ENCODE measurements at places on chromosomes 16 and 17. TPM values are rescaled to one million over a fixed set of nuclear protein-coding genes. Genes with fewer than 3 reads are reported as not detected.

The PRAC1 gene
- total RNA-seq: not detected

The PLXDC1 gene
- 0.43 TPM for total RNA-seq

The TP53TG3C gene
- total RNA-seq: not detected

The KRTAP3-2 gene
- not detected for total RNA-seq

The KRTAP16-1 gene
- total RNA-seq: not detected

The SERPINF2 gene
- total RNA-seq: 0.16 TPM

The FUS gene
- total RNA-seq: 955 TPM

The CDR2 gene
- 40.9 TPM for total RNA-seq

- no peak for DNase-seq
Measured at GRCh38 chr17:44024853-44025252, 10.1 kb upstream of the TMEM101 start.

DNA sequence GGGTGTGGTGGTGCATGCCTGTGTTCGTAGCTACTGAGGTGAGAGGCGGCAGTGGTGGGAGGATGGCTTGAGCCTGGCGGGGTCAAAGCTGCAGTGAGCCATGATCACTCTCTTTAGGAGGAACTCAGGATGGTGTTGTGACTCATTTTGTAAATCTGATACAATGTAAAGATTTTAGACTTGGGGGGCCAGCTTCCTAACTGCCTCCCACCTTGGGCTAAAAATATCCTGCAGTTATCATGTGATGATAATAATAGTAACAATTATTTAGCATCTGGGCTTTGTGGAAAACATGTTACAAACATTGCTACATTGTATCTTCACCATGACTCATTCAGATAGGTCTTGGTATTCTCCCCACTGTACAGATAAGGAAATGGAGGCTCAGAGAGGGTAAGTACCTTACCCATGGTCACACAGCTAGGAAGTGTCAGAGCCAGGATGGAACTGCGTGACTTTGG, 7.4 kb downstream of the CTNS start:
- DNase-seq: no peak

DNA sequence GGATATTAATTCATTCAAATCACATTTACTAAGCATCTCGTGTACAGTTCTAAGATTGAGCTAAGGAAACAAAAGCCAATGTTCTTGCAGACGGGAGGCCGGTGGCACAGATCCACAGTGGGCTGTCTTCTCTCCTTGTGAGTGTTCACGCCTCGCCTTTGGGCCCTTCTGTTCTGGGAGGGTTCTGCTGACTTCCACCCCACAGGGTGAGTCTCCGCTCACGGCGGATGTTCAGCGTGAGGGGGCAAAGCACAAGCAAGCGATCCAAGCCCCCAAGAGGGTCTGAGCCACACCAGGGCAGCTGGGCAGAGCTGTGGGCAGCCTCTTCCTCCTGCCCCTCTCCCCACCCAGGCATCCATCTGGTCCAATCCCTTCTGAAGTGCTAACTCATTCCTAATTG, 84.3 kb upstream of the DOC2B start:
- no peak for DNase-seq

DNA sequence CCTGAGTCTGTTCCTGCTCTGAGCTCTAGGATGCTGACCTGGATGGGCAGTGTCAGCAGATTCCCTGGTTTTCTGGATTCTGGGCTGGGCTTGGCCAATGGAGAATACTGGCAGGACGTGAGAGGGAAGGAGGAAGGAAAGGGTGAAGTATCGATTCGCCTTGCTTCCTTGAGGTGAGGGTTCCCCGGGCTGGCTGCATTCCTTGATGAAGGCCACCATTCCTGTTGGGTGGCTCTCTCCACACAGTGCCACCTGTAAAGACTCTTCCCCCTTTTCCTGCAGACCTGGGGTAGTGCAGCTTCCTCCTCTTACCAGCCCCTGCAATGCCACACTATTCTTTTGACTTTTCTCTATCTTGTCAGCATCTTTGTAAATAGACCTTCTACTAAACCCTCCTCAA, 58.1 kb upstream of the TANC2 start:
- no peak for DNase-seq

- no peak for DNase-seq
Measured at GRCh38 chr17:67248291-67248690, 3.3 kb upstream of the HELZ start.

GRCh38 chr17:63950940-63951907, 19.1 kb upstream of the CD79B start:
- peak; percentile 75 for DNase-seq

DNA sequence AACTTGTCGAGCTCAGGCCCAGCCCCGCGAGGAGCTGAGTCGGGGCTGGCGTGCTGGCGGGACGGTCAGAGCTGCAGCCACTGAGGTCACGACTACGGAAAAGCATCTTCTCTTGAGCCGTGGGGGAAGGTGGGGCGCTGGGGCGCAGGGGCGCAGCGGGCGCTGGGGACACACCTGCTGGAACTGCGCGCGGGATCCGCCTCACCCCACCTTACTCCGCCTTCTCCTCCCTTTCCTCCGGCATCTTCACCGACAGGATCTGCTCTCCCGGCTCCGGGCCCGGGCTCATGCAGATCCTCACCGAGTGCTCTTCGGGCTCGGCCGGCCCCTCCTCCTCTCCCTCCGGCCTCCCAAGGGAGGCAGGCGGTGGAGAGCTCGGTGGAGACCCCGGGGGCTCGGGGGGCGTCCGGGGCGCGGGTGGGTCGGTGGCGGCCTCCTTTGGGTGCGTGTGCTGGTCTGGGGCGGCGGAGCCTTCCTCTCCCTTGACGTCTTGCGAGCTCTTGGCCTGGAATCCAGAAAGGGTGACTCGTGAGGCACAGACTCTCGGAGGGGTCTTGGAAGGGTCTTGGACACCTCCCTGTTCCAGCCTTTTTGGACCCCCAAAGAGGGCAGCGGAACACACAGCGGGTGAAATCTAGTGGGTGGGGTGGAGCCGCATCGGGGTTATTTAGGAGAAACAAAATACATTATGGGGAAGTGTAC, 81.8 kb upstream of the KIFC3 start:
- DNase-seq: no peak

- no peak for DNase-seq
Measured at GRCh38 chr16:71698491-71698890, 26.0 kb downstream of the PHLPP2 start.

DNA sequence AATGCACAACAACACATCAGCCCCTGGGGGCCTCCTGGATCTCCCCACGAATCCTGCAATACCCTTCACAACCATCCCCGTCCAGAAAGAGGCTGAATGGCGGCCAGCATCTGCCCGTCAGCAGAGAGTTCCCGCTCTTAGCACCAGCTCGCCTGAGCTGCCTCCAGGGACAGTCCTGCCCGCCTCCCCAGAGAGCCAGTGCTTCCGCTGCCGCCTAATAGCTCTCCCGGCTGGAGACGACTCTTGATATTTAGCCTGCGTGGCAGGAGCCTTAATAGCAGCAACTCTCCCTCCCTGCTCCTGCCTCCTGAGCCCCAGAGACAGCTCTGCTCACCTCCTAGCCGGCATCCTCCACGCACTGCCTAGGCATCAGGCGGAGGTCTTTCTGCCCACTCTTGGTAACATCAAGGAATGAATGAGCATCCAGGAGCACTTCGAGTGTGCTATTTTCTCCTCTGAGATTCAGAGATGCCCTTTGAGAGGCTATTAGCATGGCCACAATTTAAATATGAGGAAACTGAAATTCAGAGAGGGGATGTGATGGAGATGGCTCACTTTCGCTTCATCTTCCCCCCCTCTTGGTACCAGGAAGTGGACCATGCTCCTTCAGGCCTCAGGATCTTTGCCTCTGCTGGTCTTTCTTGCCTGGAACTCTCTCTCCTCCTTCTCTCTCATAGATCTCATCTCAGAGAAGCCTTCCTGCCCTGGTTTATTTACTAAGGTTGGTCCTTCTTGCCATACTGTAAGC, 67.9 kb downstream of the RAI1 start:
- no peak for DNase-seq

GRCh38 chr16:83420206-83420760, 387.5 kb upstream of the HSBP1 start:
- no peak for DNase-seq

GRCh38 chr16:59840169-59840568, 1106.1 kb upstream of the GOT2 start:
- DNase-seq: no peak

GRCh38 chr17:78819806-78820792, 20.5 kb downstream of the USP36 start:
- DNase-seq: peak; percentile 69

- DNase-seq: no peak
Measured at GRCh38 chr16:50591800-50592771, 43.9 kb downstream of the NKD1 start.

All from activated CD4-positive, alpha-beta T cell treated with anti-CD3 and anti-CD28 coated beads, Interleukin-2, amount 10 ng/mL, durations not matched to agents 24 days and 14 days (primary cell).